Stimulated activated CD8-positive, alpha-beta memory T cell treated with anti-CD3 and anti-CD28 coated beads, Interleukin-15, amount 100 ng/mL, for 24 hours (primary cell): ENCODE measurements at places on chromosomes 7 and 10.

DNA sequence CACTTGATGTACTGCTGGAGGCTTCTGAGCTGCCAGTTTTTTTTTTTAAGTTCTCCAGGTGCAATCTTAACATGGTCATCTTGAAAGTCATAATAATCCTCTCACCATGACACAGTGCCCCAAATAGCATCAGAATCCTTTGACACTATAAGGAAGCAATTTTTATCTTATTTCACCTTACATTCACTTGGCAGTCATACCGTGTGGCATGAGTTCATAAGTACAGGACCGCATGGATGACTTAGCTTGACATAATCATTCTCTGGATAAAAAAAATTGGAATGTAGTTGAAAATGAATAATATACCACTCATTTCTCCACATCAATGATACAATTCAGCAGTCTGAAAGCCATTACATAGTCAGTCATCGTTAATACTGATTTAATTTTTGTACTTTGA, 25.6 kb upstream of the TMEM196 start:
- DNase-seq, result no peak

DNA sequence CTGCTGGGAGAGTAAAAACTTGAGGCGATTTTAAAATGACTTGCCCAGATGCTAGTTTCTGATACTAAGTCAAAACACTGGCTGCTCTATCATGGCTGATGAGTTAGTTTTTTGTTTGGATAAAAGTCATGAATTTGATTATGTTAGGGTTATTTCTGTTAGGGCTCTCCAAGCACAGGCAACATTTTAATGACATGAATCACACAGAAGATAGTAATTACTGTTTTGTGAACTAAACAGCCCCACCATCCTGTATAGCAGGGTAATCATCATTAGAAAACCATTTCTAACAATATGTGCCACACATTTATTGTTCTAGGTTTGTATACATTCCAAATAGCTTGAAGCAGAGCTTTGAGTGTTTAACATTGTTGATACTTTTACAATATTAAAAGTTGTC, 750.3 kb downstream of the ANKRD7 start:
- DNase-seq, result no peak

GRCh38 chr7:24830440-24831050, 73.3 kb upstream of the GSDME start:
- DNase-seq, result no peak

DNA sequence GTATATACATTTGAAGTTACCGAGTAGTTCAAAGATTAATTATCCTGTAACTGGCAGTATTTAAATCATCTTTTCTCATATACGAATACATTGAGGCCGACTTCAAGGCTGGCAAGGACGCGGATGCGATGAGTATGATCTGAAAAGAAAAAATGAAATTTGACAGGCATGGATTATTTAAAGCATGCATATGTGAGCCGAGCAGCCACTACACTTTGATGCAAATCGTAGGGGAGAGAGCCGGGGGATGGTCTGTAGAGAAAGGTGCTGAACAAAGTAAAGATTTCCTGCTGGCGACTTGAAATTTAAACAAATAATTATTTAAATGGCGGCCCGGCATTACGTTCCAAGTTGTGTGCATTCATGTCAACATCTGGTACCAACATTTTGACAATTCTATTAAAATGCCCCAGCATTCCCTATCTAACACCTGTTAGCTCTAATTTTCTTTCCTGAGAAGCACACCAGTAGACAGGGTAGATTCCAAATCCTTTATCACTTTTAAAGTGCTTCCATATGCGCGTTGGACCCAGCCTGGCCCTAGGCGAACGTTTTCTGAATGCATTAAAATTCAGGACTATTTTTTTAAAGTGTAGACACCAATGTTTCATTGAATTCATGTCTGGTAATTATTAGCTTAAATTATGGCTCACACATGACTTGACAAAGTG, 188.7 kb downstream of the EMX2 start:
- DNase-seq, result no peak

- no peak for DNase-seq
These were observed 22.7 kb upstream of the PITRM1 start for GRCh38 chr10:3195286-3195685.

GRCh38 chr7:45401851-45402250, 172.3 kb upstream of the ADCY1 start:
- no peak for DNase-seq

DNA sequence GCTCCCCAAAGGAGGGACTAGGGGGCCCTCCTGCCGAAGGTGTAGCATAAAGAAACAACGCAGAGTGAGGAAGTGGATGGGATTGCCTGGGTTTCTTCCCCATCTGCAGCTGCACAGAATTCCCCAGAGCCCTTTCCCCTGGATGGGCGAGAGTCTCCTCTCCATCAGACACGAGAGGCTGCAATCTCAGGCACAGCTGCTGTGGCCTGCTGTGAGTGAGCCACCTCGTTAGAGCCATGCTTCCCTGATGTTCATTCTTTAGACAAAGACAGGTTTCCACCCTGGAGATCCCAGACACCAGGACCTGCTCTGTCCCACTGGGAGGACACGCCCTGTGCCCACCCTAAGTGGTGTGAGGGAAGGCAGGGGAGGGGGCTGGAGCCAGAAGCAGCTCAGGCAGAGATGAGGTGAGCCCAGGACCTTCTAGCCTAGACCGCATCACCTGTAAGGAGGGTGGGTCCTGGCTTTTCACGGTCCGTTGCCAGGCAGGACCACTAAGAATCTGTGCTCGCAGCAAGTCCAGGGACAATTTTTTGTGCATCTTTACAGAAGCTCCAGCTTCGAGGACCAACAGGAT, 268.6 kb upstream of the TCERG1L start:
- DNase-seq, result no peak

- no peak for DNase-seq
These were observed 40.4 kb downstream of the BAIAP2L1 start for GRCh38 chr7:98360221-98361130.

- no peak for DNase-seq
These were observed 357.4 kb downstream of the ABCA13 start for GRCh38 chr7:48528646-48529045.

- DNase-seq, result no peak
These were observed 53.0 kb downstream of the PTPRN2 start for GRCh38 chr7:158534598-158534997.

GRCh38 chr7:69703099-69703498, 104.8 kb downstream of the AUTS2 start:
- DNase-seq, result no peak

DNA sequence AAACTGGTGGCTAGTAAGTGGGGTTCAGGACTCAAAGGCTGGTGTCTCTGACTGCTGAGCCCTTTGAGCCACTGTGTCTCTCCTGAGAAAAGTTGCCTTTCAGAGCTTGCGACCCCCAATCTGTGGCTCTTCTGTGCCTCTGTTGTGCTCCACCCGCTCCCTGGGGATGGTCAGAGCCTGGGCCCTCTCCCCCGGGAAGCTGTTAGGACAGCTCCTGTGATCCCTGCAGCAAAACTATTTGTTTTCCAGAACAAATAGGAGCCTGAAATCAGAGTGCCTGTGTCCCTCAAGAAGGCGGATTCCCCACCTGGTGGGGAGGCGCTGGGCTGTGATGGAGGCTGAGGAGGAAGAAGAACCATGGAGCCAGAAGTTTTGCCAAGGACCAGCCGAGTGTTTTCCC, 56.4 kb upstream of the MXI1 start:
- no peak for DNase-seq

GRCh38 chr10:51203359-51203758, 129.1 kb downstream of the PRKG1 start:
- no peak for DNase-seq

GRCh38 chr7:70298780-70299471, 700.7 kb downstream of the AUTS2 start:
- DNase-seq, result no peak

DNA sequence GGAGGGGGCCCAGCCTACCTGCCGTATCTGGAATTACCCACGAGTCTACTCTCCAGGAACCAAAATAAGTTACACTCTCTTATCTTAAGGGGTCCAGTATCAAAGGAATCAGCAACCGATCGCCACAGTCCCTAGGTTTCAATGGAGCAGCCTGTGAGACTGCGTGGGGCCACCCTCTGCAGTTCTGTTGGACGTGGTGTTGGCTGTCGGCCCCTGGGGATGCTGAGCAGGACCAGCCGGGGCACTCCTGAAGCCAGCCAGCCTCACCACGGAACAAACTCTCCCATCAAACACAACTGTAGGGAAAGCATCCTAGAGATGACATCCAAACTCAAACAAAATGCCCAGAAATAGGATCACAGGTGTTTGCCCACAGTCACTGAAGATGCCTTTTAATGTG, 25.5 kb upstream of the ABLIM1 start:
- no peak for DNase-seq

GRCh38 chr10:15140698-15141097, 27.8 kb downstream of the NMT2 start:
- DNase-seq, result no peak

DNA sequence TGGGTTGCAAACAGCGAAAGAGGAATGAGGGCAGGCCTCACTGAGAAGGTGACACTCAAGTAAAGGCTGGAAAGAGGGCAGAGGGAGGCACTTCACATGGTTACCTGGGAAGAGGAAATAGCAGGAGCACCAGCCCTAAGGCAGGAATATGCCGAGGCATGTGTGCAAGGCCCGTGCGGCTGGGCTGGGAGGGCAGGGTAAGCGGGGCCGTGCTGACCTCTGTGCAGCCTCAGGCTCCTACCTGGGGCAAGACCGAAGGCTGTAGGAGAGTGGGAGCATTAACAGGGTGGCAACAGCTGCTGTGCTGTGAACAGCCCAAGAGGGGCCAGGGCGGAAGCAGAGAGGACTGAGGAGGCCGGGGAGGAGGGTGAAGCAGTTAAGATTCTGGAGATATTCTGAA, 24.0 kb upstream of the SH3PXD2A start:
- DNase-seq, result no peak

GRCh38 chr10:29811751-29812427, 177.1 kb upstream of the SVIL start:
- no peak for DNase-seq

- DNase-seq, result no peak
These were observed 514.2 kb downstream of the TFEC start for GRCh38 chr7:115516341-115516740.

GRCh38 chr7:134787720-134788119, 8.3 kb downstream of the CALD1 start:
- DNase-seq, result no peak
